Stimulated activated CD4-positive, alpha-beta T cell treated with anti-CD3 and anti-CD28 coated beads, TNF-alpha, amount 100 ng/mL, for 4 hours (primary cell): ENCODE measurements at places on chromosomes 11 and 22.

DNA sequence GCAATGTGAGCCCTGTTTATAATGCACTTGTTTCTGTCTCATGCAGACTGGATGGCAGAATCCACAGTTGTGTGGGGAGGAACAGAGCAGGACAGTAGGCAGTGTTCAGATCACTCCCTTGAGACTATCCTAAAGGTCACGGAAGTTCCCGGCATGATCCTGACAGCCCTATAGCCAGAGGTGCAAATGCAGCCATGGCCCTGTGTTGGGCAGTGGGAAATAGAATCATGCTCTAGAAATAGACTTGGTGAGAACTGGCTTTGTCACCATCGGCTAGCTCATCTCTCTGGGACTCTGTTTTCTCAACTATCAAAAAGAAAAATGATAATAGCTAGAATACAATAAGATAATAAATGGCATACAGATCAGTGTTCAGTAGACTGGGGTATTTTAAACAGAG lies 123.2 kb downstream of the FEZ1 start:
- DNase-seq = no peak

DNA sequence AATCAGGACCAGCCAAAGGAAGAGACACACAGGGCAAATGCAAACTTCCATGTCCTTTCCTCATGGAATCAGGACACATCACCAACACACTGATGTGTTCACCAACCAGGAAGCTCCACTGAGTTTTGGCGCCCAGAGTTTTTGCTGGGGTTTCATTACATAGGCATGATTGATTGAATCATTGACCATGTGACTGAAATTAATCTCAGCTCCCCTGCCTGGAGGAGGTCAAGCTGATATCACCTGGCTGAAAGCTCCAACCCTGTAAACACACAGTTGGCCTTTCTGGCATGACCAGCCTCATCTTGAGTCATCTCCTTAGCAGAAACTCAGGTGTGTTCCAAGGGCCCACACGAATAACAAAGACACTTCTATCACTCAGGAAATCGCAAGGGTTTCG lies 133.2 kb downstream of the TRIM29 start:
- no peak for DNase-seq

- no peak for DNase-seq
Measured at GRCh38 chr11:3227568-3228444, 4.4 kb downstream of the MRGPRE start.

- DNase-seq = no peak
Measured at GRCh38 chr22:30262112-30262511, 4.5 kb downstream of the OSM start.

GRCh38 chr22:48393041-48393370 lies 1434.7 kb downstream of the BRD1 start:
- DNase-seq = no peak

DNA sequence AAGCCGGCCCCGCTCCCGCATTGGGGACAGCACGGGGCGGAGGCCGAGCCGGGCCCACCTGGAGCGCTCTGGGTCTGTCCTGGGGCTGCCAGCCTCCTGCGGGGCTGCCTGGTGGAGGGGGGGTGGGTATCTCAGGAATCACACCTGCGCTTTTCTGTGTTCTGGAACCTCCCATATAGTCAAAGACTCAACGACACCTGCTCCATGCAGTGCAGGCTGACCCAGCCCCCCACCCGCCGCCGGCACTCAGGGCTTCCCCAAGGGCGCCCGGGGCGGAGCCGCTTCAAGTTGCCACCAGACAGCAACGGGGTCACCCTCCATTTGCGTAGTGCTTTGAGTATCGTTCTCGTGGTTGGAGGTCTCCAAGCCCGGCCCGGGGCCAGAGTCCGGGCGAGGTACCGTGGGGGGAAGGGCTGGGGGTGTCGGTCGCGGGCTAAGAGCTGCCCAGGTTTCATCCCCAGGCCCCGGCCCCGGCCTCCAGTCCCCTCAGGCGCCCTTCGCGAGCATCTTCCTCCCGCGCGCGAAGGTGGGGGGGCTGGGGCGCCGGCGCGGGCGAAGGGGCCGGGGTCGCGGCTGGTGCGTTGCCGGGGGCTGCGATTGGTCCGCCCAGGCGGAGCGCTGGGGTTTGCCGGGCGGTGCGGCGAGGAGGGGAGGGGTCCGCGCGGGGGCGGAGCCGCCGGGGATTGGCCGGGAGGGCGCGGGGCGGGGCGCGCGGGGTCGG lies 6.6 kb downstream of the TSPAN4 start:
- DNase-seq = no peak

DNA sequence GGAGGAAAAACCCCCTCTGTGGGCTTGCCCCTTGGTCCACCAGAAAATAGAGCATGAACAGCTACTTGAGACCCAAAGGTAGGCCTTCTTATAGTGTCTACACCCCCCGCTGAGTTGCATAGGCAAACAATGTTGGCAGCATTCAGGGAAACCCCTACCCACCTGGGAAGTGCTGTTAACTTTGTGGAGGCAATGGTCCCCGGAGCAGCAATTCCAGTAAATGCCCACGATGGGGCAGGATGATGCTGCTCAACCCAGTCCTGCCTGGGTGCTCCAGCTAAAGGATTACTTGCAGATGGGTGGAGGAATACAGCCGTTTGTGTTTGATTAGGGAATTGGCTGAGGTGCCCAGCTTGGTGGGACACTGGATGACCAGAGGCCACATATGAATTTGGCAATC lies 381.3 kb upstream of the ANO5 start:
- DNase-seq = no peak

DNA sequence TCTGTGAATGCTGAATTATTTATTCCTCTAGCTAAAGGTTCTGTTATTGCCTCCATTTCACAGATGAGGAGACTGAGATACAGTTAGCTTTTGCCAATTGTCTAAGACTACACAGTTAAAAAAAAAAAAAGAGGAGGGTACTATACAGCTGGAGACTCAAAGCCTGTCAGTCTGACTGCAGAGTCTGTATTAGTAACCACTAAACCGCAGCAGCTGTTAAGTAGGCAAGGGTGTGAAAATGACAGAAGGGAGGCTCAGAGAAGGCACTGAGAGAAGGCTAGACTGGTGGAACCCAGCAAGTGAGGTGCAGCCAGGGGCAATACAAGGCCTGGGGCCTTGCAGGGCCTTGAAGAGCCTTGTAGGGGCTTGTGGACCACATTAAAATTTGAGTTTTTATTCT lies 181.2 kb downstream of the CSNK2A3 start:
- no peak for DNase-seq

- no peak for DNase-seq
Measured at GRCh38 chr11:74280494-74280893, 30.9 kb downstream of the P4HA3 start.

- no peak for DNase-seq
Measured at GRCh38 chr11:102560555-102561011, 30.0 kb upstream of the MMP7 start.

GRCh38 chr11:28296426-28296825 lies 188.2 kb downstream of the METTL15 start:
- no peak for DNase-seq

GRCh38 chr11:64722141-64723065 lies 594 bp downstream of the NRXN2 start:
- DNase-seq = no peak

DNA sequence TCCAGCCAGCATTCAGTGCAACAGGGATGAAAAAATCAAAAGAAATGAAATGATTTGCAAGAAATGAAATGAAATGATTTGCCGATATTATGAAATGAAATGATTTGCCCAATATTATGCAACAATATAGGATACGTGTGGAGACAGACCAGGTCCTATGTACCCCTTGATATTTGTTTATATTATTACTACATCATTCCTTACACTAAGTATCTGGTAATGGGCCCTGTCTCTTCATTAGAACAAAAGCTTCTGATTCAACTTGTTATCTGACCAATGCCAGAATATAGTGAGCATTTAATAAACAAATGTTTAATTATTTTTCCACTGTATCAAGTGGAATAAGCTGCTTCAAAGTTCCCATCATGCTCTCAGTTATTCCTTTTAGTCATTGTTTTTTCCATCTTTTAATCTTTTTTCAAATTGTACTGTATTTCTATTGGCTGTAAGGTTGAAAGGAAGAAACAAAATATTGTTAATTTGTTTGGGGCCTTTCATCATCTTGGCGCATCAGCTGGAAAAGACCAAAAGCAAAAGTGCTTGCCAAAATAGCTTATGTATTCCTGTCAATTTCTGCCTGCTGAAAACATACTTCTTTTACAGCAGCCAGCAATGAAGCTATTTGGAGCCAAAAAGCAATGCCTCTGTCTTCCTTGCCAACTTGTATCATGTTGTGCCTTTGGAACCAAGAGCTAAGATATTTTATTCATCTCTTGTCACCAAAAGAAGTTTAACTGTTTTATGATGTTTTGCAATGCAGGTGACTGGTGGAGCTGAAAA lies 2314.9 kb downstream of the LRRC4C start:
- DNase-seq = no peak

- no peak for DNase-seq
Measured at GRCh38 chr11:121134741-121135312, 33.8 kb downstream of the TECTA start.

- no peak for DNase-seq
Measured at GRCh38 chr11:70549386-70549785, 151.1 kb downstream of the CTTN start.

DNA sequence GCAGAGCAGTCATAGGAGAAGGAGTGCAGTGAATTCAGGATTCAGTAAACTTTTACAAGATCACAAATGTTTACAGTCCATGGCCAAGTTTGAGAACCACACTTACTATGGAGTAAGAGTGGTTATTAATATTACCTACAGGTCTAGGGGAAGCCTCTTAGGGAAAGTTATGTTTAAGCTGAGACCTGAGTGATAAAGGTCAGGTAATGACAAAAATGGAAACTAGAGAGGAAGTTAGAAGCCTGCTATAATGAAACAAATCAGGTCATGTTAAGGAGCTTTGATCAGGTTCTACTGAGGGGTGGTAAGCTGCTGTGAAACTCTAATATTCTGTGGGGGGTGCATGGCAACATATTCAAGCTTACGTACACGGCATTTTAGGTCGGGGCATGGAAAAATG lies 32.5 kb upstream of the SLC22A9 start:
- no peak for DNase-seq

- no peak for DNase-seq
Measured at GRCh38 chr11:45182902-45183301, 36.5 kb downstream of the PRDM11 start.

DNA sequence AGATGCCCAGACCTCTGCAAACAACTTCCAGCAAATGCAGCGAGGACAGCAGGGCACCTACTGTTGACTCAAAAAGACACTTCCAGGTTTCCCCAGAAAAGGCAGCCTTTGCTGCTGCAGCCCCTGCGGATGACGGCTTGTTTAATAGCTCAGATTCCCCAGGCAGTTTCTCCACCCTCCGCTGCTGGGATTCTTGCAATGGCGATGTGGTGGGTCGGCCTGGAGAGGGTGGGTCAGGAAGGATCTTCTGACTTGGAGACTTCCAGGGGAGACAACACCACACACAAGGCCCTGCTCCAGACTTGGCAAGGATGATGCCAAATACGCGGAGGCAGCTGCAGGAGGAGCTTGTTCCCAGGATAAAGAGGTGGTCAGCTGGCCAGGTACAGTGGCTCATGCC lies 17.9 kb upstream of the TREH start:
- DNase-seq = no peak

GRCh38 chr11:84800755-84801346 lies 826.3 kb downstream of the DLG2 start:
- no peak for DNase-seq

DNA sequence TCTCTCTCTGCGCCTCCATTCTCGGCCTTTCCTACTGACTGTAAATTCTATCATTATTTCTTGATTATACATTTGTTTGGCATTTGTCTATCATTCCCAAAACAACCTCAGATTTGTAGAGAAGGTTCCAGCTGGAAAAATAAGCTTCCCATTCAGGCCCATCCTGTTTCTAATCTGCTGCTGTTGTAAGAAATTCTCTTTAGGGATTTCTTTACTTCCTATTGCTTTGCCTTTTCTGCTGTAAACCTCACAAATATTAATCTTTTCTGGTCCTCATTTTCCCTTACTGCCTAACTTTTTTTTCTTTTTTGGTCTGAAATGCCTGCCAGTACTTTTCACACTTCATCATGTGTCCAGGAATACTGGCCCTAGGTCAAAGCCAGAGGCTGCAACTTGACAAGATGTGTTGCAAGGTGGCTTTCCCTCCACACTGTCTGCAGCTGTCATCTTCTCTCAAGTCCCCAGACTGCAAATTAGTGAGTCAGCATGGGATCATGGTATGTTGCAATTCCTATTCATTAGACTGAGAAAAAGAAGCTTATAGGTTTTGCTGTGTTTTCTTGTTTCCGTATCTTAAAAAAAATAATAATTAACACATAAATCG lies 858.7 kb upstream of the CHORDC1 start:
- DNase-seq = no peak

DNA sequence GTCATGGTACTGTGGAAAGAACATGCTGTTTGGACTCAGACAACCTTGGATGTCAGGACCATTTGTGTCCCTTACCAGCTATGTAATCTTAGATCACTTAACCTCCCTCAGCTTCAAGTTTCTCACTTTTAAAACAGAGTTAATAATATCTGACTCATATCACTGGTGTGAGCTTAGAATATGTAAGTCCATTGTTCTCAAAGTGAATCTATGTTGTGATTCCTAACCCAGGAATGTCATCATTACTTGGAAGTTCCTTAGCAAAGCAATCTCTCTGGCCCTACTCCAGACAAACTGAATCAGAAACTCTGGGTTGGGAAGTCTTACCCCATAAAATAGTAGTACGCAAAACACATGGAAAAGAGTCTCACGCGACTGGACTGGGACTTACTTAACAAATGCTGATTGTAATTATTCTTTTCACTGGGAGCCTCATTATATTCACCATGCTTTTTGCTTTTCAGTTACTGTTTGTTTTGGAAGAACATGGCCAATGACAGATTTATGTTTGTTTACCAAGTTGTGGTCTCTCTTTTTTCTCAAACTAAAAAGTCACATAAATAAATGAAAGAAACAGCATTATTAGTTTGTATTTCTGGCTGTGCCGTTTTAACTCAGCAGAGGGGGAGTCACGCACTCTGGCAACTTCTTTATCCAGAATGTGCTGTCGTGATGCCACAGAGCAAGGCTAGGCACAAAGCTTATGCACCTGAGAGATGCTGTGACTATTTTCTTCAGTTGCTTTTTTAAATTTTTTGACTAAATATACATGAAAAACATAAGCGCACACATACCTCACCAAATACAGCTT lies 217.7 kb upstream of the CTSC start:
- no peak for DNase-seq
